ENCODE measurements at places on chromosomes 1 and 21.

DNA sequence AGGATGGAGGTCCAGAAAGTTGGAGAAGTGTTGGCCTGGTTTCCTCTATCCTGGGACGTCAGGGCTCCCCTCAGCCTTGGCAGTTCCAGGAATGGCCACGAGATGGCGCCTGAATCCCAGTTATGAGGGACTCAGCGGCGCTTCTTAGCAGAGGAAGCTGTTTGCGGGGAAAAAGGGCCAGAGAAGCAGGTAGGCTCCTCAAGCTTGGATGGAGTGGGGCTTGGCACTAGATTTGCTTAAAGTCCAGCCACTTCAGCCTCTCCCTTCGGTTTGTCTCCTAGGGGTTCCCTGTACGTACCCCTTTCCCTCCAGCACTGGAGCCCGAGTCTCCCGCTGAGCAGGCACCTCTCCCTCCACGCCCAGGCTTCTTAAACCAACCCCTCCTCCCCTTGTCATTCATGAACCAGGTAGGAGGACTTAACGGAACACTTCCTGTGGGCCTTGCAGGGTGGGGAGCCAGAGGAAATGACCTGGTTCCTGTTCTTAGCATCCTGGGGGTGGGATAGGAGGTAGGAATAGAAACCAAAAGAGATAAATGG, 32.0 kb upstream of the TENT5B start:
- peak; percentile 75 for DNase-seq

- no peak for DNase-seq
Observed at GRCh38 chr1:182182311-182182710, 120.8 kb upstream of the ZNF648 start.

DNA sequence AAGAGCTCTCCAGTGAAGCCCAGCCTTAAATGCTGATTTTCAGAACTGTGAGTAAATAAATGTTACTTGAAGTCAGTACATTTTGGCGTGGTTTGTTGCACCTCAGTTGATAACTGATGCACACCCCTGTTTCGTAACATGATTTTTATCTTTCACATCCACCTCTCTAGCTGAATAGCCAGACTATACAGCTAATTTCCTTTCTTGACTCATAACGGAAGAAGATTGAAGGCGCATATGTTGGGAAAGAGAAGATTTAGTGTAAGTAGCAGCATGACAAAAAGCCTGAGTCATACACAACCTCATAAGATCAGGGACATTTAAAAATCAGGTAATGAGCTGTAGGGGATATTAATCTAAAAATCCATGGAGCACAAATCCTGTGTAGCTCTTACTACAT, 716.2 kb upstream of the ZP4 start:
- peak; percentile 89 for DNase-seq

DNA sequence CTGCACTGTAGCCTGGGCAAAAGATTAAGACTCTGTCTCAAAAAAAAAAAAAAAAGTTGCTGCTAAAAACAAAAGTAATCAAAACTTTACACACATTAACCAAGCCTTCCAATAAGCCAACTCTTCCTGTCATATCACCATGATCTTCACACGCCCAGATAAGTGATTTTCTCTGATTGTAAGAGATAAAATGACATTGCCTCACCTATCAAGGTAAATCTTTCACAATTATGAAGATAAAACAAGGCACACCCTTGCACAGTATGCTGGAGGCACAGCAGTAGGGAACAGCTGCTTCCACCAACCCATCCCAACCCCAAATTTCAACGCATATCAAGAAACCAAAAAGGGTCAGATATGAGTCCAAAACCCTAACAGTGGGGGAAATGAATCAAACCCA, 8.8 kb upstream of the TIAM1 start:
- DNase-seq, result no peak

DNA sequence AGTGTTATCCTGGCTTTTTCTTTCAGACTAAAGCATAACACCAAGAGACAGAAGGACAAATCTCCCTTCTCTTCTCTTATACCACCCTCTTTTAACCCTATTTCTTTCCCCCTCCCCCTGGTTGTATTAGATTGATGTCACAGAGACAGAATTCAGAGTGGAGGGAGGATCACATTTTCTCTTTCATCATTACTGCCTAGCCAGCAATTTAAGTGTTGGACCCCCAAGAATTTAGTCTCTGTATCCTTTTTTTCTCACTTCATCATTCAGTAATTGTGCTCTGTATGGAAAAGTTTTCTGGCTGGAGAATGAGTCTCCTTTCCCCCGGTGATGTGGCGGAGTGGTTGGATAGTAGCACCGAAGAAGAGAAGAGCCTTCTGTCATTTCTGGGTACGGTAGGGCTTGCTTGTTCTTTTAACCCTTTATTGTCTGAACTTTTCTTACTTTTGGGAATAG, 124.8 kb downstream of the CLEC20A start:
- DNase-seq, result no peak

DNA sequence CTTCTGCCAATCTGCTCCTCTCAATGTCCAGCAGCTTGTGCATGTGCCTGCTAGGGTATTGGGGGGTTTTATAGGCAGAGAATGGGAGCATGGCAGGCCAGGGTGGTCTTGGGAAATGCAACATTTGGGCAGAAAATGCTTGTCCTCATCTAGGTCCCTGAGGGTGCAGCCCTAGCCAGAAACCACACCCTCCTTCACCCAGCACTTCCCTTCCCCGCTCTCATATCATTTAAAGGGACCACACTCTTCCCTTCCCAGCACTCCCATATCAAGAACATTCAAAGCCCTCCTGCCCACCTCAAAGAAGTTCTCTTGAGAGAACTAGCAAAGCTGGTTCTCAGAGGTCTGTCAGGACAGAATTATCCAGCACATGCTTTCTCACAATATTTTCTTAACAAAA, 62.1 kb downstream of the HSD3B1 start:
- no peak for DNase-seq

GRCh38 chr21:28793043-28793442, 199.6 kb downstream of the LTN1 start:
- DNase-seq, result no peak

GRCh38 chr1:94037392-94038229, 83.3 kb downstream of the ABCA4 start:
- no peak for DNase-seq

DNA sequence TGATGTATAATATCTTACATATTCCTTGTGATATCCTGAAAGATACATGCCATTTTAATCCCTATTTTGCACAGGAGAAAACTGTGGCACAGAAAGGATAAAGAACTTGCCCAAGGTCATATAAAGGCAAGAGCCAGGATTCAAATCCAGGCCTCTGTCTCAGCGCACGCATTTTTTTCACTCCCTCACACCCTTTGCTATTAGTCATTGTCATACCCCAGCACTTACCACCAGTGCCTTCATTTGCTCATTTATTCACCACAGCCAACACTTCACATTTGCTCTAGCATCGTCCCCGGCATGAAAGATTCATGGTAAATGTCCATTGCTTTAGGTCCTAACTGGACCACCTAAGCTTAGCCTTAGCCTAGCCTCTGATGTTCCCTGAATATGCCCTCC, 14.2 kb downstream of the ALX3 start:
- no peak for DNase-seq

DNA sequence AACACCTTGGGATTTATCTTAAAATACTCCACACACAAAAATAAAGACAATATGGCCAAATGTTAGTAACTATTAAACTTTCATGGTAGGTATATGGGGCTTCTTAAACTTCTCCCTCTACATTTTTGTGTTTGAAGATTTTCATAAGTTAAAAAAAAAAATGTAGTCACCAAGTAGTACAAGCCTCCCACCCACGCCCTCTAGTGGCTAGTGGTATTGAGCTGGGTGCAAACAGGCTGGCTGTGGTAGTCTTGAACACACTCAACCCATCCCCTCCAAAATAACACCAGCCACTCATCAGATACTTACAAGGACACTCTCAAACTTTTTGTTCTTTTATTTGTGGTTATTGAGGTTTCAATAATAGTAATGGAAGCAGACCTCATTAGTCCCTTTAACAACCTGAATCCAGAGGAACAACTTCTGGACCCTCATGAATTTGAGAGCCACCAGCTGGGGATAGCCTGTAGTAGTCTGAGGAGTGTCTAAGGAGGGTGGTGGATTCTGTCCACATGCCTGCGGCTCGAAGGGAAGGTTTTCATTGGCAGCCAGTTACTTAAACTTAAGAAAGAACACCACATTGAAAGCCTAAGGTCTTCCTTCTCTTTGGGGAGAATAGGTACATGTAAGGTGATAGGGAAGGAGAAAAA, 15.6 kb downstream of the RD3 start:
- peak; percentile 55 for DNase-seq

DNA sequence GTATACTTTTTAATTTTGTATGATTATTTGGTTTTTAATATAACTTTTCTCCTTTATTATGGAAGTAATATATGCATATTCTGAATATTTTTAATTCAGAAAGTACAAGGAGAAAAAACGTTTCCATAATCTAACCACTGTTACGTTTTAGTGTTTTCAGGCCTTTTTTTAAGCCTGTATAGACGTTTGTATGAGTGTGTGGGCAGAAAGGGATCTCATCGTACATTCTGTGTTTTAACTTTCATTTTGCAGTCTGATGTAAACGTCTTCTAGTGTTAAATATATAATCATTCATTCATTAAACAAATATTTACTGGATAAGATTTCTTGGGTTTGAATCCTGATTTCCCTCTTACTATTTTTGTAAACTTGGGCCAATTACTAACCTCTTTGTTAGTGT, 38.0 kb upstream of the PLEKHO1 start:
- DNase-seq, result no peak

GRCh38 chr1:110035236-110035752, 870 bp downstream of the STRIP1 start:
- DNase-seq, result peak; percentile 17

GRCh38 chr1:119971710-119972570, 75.6 kb upstream of the ADAM30 start:
- no peak for DNase-seq

- no peak for DNase-seq
Observed at GRCh38 chr1:211474451-211474850, 17.5 kb downstream of the RD3 start.

DNA sequence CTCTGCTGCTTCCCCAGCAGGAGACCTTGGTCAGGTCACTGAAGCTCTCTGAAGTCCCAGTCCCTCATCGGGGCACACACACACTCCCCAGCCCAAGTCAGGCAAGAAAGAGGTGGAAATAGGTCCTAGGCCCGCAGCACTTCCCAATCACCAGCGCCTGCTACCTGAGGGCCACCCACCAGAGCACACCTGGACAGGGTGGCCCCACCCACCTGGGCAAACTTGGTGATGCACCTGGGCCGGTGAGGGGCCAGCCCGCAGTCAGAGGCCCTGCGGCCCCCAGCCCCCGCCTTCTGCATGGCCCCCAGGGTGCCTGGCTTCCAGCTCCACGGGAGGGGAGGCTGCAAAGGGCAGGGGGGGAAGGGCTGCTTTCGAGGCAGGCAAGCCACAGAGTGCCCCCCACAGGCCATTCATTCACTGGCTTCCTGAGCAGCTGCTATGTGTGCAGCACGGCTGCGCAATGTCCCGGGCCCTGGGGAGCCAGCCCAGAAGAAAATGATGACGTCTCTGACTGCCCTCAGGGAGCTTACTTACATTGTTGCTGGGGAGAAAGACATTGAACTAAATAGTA, 4.7 kb downstream of the SH2D5 start:
- DNase-seq, result no peak

DNA sequence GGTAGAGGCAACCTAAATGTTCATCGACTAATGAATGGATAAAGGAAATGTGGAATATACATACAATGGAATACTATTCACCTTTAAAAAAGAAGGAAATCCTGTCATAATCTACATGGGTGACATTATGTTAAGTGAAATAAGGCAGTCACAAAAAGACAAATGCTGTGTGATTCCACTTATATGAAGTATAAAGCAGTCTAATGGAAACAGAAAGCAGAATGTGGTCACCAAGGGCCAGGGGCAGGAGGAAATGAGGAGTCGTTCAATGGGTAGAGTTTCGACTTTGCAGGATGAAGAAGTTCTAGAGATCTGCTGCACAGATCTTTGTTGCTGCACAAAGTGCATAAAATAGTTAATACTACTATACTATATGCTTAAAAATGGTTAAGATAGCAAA, 7.8 kb downstream of the DIPK1A start:
- no peak for DNase-seq

DNA sequence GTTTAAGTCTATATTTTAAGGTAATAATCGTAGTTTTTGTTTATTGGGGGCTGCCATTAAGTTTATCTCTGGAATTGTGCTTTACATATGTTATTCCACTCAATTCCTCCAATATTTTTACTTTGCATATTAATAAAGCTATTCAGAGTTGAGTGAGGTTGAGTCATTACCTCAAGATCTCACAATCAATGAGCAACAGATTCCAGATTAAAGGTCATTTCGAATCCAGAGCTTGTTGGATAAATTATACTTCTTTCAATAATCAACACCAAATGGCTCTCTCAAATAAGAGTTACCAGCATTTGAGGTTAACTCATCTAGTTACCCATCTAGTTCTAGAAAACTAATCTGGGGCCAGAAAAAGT, 16.7 kb downstream of the RGS4 start:
- no peak for DNase-seq

DNA sequence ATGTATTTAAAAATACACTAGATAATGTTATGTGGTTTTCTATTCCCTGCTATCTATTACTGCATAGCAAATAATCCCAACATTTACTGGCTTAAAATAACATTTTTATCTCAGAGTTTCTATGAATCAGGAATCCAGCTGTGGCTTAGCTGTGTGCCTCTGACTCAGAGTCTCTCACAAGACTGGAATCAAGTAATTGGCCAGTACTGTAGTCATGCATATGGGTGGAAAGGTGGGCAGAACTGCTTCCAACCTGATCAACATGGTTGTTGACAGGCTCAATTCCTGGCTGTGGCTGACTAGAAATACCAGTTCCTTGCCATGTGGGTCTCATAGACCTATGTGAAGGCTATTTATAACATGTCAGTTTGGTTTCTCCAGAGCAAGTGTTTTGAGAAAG, 131.8 kb downstream of the PDE4B start:
- DNase-seq, result peak; percentile 60

- no peak for DNase-seq
Observed at GRCh38 chr1:72369069-72369757, 86.9 kb upstream of the NEGR1 start.

DNA sequence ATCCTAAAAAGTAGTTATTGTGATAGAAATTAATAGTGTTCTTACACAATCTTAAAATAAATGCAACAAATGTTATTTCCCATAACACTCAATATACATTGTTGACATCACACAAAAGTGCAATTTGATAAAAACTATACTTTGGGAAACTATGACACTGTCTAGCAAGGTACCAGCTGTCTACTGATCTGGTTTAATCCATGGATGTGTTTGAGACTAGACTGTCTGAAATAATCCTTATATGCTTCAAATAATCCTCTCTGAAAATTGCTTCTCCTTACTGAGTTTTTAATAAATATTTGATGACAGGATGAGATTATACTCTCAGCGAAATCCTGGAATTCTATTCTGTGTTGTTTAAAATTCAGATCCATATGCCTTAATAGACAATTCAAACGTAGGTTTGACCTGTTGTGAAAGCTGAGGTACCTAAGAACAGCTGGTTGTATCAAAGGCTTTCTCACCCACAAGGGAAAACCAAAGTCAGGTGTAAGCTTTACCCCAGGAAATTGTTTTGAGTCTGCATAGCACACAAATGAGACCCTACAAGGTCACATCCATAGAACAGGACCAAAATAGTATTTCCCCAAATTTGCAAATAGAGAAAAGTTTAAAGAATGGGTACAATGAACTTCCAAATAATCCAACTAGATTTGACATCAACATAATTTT, 8.8 kb upstream of the GFI1 start:
- DNase-seq, result no peak
